Gastrocnemius medialis (tissue), 4 donors: ENCODE measurements at places on chromosomes 3 and 15. TPM values are rescaled to one million over a fixed set of nuclear protein-coding genes. Genes with fewer than 3 reads are reported as not detected.

The ANKRD34C gene
- total RNA-seq = not detected

The SLC35A5 gene
- 6.3 TPM for total RNA-seq

The GRIP2 gene
- 4.4 TPM for total RNA-seq

The GRK7 gene
- total RNA-seq = 0.85 TPM

The TMEM42 gene
- 7.2 TPM for total RNA-seq

The TAGLN3 gene
- total RNA-seq = not detected

The ATP8B4 gene
- 1.7 TPM for total RNA-seq

The CACNA1D gene
- 0.34 TPM for total RNA-seq

The EPHA6 gene
- total RNA-seq = not detected

The SOX14 gene
- not detected for total RNA-seq

The ZBBX gene
- total RNA-seq = not detected

The SERINC4 gene
- total RNA-seq = not detected

The AAGAB gene
- total RNA-seq = 31.9 TPM

The C3orf70 gene
- 0.42 TPM for total RNA-seq

The TTLL13 gene
- not detected for total RNA-seq

The ERICH6 gene
- total RNA-seq = not detected

The NMNAT3 gene
- 15.5 TPM for total RNA-seq

The INSYN1 gene
- 5.9 TPM for total RNA-seq

The ATP10A gene
- 0.42 TPM for total RNA-seq

The WWTR1 gene
- 19.7 TPM for total RNA-seq

The GABRR3 gene
- not detected for total RNA-seq

The SEMA6D gene
- total RNA-seq = 2.3 TPM

The PLA2G4E gene
- not detected for total RNA-seq

The ZFAND6 gene
- total RNA-seq = 196 TPM

The LYZL4 gene
- not detected for total RNA-seq

The OIP5 gene
- total RNA-seq = 1.9 TPM

The ZNF660 gene
- total RNA-seq = 0.20 TPM

The CTXN2 gene
- not detected for total RNA-seq

The ITGA11 gene
- 1.5 TPM for total RNA-seq

The MCF2L2 gene
- 0.36 TPM for total RNA-seq

The FILIP1L gene
- total RNA-seq = 115 TPM

The SKOR1 gene
- 0.13 TPM for total RNA-seq

The CAPN3 gene
- total RNA-seq = 194 TPM

The IRAK2 gene
- 28.6 TPM for total RNA-seq

The DOCK3 gene
- total RNA-seq = 0.61 TPM

The SLC2A2 gene
- total RNA-seq = not detected

The AGTR1 gene
- 15.8 TPM for total RNA-seq

The FOXB1 gene
- not detected for total RNA-seq

The SH3GL3 gene
- not detected for total RNA-seq

The ABI3BP gene
- 19.7 TPM for total RNA-seq

The TMEM212 gene
- total RNA-seq = not detected

The AGBL1 gene
- total RNA-seq = 3.8 TPM

The CHP1 gene
- total RNA-seq = 293 TPM

The SYNM gene
- 308 TPM for total RNA-seq
